SHP77 (cell line): ENCODE measurements at places on chromosomes 1 and 21.

DNA sequence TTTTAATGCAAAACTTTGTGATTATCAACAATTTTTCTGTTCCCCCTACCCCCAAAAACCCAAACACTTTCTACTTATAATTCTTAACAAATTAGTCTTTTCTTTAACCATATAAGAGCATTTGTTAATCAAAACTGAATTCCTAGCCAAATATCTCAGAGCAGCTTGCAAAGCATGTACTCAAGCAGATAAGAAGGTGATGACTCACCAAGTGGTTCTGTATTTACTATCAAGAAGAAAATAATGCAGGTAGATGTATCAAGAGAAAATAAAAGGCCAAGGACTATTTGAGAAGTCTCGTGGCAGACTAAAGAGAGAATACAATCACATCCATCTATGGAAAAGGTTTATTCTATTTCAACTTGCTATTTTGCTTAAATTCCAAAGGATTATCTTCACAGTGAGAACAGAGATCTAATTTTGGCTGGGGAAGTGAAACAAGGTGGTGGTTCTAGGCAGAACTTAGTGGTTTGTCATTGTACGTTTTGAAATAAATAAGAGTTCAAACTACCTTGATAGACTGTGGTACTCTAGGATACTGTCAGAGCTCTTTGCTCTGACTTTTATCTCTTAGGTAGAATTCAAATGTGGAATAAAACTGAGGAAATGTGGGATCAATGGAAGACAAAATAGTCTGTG, 94.7 kb upstream of the NRIP1 start:
- no peak for DNase-seq

DNA sequence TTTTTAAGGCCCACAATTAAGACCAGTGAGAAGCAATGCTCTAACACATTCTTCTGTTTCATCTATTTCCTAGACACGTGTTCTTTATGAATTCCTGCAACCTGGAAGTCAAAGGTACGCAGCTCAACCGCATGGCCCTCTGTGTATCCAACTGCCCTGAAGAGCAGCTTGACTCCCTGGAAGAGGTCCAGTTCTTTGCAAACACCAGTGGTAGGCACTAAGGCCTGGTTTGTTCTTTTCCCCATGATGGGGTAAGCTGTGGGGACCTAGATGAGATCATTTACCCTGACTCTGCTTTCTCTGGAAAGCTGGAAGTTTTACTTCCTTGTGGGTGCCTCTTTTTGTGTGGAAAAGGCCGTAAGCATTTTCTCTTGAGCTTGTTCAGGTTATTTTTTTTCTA, 7.3 kb downstream of the SLC44A3 start:
- no peak for DNase-seq

GRCh38 chr1:200108659-200109058, 81.1 kb downstream of the NR5A2 start:
- no peak for DNase-seq

GRCh38 chr1:162210196-162210595, 140.7 kb downstream of the NOS1AP start:
- DNase-seq = no peak

GRCh38 chr1:209384710-209385550, 198.6 kb upstream of the CAMK1G start:
- no peak for DNase-seq

- DNase-seq = no peak
Measured at GRCh38 chr1:12339811-12340543, 110.1 kb downstream of the VPS13D start.

DNA sequence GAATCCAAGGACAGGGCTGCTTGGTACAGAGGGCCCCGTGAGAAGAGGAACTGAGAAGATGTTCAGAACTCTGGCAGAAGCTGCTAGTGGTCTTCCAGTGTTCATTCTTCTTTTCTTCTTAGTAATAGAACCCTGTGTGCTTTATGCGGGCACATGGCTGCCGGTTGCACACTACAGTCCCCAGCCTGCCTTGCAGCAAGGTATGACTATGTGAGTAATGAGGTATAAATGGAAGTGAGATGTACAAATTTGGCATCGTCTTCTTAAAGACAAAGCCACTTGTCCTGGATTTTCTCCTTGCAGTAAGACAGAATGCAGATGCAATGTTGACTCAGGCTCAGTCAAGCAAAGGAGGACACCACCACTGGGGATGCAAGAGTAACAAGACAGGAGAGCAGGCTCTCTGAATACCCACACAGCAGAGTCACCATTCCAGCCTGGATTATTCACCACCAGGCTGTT, 15.0 kb upstream of the ATP1B1 start:
- DNase-seq = no peak
